T follicular helper cell (primary cell): ENCODE measurements at places on chromosomes 13 and 19.

- no peak for DNase-seq
Observed at GRCh38 chr13:37241786-37242185, 136.3 kb upstream of the CSNK1A1L start.

DNA sequence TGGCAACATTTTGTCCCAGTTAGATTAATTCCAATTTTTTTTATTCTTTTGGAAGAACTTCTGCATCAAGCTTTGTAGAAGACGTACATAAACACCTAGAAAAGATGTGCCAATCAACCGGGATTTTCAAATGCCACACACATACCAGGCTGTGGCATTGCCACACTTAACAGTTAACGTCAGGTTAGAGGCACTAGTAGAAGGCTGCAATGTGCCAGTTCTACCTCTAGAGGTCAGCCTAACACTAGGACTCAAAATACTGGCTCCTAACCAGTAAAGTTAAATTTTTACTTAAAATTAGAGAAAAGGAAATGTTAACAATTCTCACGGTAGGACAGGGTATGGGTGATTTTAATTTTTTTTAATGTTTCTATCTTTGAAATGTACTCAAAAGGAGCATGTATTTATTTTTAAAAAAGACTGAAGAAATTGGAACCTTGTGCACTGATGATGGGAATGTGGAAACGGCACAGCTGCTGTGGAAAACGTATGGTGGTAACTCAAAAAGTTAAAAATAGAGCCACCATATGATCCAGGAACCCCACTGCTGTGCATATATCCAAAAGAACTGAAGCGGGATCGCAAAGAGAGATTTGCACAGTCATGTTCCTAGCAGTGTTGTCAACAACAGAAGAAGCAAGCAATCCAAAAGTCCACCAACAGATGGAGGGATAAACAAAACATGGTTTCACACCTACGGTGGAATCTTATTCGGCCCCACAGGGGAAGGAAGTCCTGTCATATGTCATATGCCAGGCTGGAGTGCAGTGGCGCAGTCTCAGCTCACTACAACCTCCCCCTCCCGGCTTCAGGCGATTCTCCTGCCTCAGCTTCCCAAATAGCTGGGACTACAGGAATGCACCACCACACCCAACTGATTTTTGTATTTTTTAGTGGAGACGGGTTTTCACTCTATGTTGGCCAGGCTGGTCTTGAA is 30.3 kb downstream of the CRYL1 start:
- DNase-seq, result peak; percentile 53

GRCh38 chr13:39536906-39537305 is 66.1 kb downstream of the LHFPL6 start:
- no peak for DNase-seq

- DNase-seq, result no peak
Observed at GRCh38 chr13:98097749-98098148, 45.1 kb upstream of the FARP1 start.

- DNase-seq, result no peak
Observed at GRCh38 chr13:40376867-40377535, 289.4 kb downstream of the FOXO1 start.

DNA sequence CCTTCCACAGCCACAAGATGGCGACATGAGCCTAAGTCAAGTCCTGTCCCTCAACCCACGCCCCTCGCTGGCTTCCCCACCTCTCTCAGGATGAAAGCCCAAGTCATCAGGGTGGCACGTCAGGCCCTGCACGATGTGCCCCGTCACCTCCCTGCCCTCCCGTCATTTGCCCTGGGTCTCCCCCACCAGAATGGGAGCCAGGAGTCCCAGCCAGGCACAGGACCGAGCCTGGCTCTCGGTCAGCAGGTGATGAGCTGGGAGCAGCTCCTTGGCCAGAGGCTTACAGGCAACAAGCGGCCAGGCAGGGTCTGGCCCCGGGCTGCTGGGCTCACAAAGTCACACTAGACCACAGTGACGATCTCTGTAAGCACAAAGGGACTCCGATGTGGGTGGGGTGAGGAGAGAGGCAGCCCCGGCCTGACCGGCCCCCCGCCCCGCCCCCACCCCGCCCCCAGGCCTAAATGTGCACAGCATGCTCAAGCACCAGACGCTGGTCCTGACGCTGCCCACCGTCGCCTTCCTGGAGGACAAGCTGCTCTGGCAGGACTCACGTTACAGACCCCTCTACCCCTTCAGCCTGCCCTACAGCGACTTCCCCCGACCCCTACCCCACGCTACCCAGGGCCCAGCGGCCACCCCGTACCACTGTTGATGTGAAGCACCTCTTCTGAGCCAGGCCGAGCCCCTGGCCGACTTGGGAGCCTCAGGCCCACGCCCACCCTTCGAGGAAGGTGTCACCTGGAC is 7.3 kb downstream of the MRPL4 start:
- peak; percentile 84 for DNase-seq

- DNase-seq, result no peak
Observed at GRCh38 chr19:45294291-45295029, 28.2 kb downstream of the CKM start.

GRCh38 chr19:50434525-50434924 is 1.8 kb downstream of the MYBPC2 start:
- no peak for DNase-seq

DNA sequence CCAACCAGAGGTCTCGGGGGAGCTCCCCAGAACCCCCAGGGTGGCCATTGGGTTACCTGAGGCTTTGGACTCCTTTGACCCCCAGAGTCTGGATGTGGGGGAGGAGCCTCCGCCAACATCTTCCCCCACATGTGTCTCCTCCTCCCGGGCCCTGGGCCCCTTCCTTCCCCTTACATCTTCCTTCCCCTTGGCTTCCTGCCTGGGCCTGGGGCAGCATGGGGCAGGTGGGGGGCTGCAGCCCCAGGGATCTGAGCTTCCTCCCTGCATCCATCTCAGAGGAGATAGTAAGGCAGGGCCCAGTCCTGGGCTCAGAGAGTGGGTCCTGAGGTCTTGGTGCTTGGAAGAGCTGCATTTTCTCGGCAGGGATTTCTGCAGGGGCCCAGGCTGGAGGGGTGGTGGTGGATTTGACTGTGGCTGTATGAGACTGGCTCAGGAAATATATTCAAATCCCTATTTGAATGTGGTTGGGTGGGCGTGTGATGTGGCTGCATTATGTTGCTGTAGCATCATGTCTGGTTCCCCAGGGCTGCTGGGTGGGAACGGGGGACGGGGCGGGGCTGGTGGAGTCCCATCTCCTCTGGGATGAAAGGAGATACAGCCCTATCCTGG is 919 bp downstream of the VAV1 start:
- no peak for DNase-seq

- no peak for DNase-seq
Observed at GRCh38 chr13:81957121-81957520, 1616.2 kb upstream of the SPRY2 start.

DNA sequence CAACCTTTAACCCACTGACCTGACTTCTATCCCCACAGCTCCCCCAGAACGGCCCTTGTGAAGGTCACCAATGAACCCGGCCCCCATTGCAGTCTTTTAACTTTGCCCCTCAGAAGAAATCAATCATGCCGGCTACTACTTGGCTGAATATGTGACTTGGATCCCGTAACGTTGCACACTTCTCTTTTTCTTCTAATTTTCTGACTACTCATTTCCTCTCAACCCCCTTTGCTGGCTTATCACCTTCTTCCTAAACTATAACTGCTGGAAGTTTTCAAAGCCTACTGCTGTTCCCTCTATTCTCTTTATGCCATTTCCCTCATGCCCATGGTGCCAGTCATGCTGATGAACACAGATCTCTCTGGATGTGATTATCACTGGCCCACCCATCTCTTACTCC is 367.6 kb downstream of the DNAJC15 start:
- DNase-seq, result no peak

DNA sequence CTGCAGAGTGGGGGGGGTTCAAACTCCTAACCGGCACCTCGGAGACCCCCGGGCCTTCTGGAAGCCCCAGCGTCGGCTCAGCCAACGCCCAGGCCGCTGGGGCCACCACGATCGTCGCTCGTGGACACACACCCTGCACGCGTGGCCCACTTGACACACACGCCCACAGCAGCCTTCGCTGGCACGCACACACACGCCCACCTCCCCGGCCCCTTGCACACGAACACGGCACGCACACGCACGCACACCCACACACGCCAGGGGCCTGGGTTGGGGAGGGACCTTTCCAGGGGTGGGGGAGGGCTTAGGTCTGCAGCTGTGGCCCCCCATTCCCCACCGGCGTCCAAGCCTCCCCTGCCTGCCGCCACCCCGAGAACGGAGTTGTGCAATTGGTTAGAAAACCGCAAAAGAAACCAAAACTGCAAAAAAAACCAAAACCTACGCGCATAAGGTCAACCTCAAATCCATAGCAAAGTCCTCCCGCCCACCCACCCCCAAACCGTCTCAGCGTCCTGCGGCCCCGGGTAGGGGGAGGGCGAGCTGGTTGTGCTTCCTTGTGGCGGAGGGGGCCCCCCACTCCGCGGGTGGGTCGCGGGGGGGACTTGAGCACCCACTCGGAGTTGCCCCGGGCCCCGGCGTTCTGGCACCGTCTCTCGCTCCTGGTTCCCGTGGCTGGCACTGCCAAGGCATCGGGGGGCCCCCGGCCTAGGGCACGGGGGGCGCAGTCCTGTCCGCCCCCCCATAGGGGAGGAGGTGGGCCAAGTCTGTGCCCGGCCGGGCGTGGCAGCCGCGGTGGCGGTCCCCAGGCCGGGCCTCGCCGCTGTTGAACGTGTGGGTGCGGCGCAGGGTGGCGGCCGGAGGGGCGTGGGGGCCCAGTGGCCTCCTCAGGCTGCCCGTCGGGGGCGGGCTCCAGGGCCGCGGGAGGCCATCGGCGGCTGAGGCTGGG is 3.3 kb upstream of the LRG1 start:
- DNase-seq, result no peak

GRCh38 chr13:98201984-98202383 is 24.9 kb upstream of the RNF113B start:
- DNase-seq, result no peak

- DNase-seq, result peak; percentile 5
Observed at GRCh38 chr13:99087954-99088491, 110.2 kb upstream of the DOCK9 start.

- no peak for DNase-seq
Observed at GRCh38 chr19:16882146-16882545, 6.7 kb upstream of the F2RL3 start.

DNA sequence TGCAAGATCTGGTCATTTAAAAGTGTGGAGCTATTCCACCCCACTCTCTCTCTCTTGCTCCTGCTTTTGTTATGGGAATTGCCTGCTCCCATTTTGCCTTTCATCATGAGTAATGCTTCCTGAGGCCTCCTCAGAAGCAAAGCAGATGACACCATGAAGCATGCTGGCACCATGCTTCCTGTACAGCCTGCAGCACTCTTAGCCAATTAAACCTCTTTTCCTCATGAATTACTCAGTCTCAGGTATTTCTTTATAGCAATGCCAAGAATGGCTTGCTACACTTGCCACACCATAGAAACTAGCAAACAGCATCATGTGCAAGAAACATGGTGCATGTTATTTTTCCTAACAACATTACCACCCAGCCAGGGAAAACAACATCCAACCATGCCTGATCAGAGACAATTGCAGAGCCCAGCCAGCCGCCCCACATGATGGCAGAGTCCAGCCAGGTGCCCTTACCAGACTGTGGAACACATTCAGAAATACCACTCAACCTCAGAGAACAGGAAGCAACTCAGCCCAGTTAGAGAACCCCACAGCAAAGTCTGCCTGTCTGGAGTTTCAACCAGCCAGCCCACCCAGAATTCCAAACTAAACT is 36.9 kb downstream of the SYDE1 start:
- DNase-seq, result no peak

DNA sequence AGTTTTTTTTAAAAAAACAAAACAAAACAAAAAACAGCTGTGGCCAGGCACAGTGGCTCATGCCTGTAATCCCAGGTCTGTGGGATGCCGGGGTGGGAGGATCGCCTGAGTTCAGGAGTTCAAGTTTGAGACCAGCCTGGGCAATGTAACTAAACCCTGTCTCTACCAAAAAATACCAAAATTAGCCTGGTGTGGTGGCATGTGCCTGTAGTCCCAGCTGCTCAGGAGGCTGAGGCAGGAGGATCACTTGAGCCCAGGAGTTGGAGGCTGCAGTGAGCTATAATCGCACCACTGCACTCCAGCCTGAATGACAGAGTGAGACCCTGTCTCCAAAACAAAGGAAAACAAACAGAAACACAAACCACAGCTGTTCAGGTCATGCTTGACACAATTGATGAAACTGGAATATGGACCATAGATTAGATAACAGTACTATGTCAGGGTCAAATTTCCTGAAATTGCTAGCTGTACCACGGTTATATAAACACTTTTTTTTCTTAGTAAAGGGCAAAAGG is 6.9 kb upstream of the ANGPTL4 start:
- no peak for DNase-seq

GRCh38 chr13:48319531-48320398 is 16.2 kb downstream of the RB1 start:
- no peak for DNase-seq

- no peak for DNase-seq
Observed at GRCh38 chr13:84126671-84127171, 244.4 kb upstream of the SLITRK1 start.

- DNase-seq, result no peak
Observed at GRCh38 chr13:106376401-106377112, 158.9 kb downstream of the EFNB2 start.

DNA sequence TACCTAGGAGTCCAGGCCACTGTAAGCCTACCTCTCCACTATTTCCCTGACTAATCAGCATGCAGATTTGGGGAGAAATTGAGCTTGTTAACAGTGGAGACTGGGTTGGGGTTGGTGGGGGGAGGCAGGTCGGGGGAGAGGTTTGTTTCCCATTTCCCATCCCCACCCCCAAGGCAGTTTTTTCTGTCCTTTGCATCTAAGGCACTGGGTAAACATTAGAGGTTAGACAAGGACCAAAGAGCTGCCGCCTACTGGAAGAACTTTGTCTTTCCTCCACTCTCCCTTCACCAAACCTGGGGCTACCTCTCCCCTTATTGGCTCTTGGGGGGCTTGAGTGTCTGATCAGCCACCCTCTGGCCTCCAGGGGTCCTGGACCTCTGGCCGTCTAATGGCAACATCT is 953 bp downstream of the KCNN4 start:
- DNase-seq, result no peak
